ENCODE measurements at places on chromosomes 6 and 20.

GRCh38 chr6:45532721-45533210, 155.0 kb upstream of the SUPT3H start:
- no peak for DNase-seq

DNA sequence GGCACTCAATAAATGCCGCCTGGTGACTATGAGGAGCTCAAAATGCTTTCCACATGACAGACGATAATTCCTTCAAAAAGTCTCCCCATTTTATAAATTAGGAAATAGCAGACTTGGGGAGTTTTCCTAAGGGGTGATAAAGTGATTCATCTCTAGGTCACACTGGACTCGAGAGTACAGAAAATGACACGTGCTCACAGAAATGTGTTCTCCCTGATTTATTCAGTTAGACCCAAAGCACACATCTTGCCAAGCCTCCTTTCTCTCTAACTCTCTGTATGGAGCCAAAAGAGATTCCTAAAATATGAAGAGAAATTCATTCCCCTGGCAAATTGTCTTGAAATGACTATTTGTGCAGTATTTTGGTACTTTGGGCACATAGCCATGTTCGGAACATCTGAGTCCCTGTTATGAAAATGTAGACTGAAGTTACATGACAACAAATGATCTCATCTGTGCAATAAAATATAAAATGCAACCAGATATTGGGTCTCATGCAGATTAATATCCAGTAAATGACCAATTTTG, 381.1 kb downstream of the TFAP2B start:
- DNase-seq = no peak

DNA sequence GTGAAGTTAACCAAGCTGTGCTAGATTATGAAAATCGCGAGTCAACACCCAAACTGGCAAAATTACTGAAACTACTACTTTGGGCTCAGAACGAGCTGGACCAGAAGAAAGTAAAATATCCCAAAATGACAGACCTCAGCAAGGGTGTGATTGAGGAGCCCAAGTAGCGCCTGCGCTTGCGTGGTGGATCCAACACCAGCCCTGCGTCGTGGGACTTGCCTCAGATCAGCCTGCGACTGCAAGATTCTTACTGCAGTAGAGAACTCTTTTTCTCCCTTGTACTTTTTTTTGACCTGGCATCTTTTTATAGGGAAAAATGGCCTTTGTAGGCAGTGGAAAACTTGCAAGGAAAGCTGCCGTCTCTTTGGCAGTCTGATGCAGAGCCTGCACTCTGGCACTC, 6.8 kb downstream of the GID8 start:
- no peak for DNase-seq

GRCh38 chr6:44627883-44628271, 240.4 kb downstream of the CDC5L start:
- DNase-seq = no peak

- DNase-seq = no peak
Observed at GRCh38 chr6:44105993-44106740, 21.1 kb downstream of the MRPL14 start.

GRCh38 chr6:66128243-66128642, 421.2 kb upstream of the EYS start:
- DNase-seq = no peak

DNA sequence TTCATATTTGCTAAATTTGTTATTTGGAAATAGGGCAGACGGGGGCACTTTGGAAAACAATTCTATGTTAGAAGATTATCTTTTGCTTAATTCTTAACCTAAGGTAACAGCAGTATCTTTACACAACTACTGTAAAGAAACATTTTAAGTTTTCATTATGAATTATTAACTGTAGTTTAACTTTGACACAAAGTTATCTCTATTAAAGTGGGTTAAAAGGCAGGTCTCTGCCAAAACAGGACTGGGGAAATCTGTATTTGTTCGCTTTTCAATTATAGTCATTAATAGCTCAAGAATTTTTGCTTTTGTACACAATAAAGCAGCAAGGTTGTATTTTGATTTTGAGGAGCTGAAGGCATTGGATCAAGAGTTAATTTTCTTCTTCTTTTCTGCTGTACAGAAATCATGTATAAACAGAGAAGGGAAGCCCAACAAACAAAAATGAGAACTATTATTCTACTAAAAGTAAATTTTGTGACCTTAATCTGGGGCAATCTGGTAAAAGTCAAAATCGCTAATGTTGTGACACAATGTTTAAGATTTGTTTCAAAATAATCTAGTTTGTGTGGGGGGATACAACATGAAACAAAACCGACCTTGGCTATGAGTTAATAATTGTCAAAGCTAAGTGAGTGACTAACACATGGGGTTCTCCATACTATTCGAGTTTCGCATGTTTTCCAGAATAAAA, 2.9 kb downstream of the STAU1 start:
- no peak for DNase-seq

GRCh38 chr6:118746825-118747174, 95.4 kb upstream of the CEP85L start:
- DNase-seq = no peak

- no peak for DNase-seq
Observed at GRCh38 chr20:57734754-57735153, 24.9 kb upstream of the PMEPA1 start.

DNA sequence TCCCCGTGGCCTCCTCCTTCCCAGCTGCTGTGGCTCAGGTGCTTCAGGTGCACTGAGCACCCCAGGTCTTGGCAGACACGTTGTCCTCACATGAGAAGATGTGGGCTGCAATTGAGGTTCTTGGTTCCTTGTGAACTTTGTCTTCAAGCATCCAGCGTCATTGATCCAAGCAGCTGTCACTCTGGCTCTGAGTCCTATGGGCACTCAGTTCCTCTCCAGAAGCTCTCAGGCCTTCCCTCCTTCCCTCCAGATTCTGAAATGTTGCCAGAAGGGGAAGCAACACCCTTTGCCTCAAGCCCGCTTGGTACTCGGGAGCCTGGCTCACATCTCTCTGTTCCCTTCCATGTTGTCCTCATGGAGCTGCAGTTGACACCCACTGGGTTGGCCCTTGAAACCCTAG, 8.4 kb upstream of the MRGBP start:
- DNase-seq = no peak

DNA sequence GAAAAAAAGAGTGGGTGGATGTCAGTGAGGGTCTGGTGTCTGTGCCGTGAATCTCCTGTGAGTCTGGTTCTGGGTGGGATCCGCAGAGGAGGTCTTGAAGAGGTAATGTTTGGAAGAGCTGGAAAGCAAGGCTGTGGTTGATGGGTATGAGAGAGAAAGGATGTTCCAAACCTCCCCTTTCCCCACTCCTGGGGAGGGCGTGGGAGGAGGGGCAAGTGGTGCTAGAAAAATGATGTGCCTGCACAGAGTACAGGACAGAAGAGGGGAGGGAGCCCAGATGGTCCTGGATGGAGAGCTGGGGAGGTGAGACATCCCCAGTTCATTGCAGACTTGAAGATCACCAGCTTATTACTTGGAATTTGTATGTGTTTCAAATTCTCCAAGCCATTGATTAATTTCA, 3.1 kb downstream of the CNPY3 start:
- DNase-seq = no peak

- DNase-seq = no peak
Observed at GRCh38 chr20:23582293-23582692, 14.0 kb upstream of the CST9L start.

- no peak for DNase-seq
Observed at GRCh38 chr6:25469797-25470388, 182.1 kb upstream of the SCGN start.

GRCh38 chr6:24951811-24952299, 16.1 kb upstream of the RIPOR2 start:
- no peak for DNase-seq

GRCh38 chr6:4977468-4977867, 26.4 kb downstream of the RPP40 start:
- DNase-seq = no peak

- no peak for DNase-seq
Observed at GRCh38 chr6:122116835-122117627, 282.4 kb upstream of the HSF2 start.

- no peak for DNase-seq
Observed at GRCh38 chr6:112626468-112627082, 279.4 kb downstream of the RFPL4B start.

- no peak for DNase-seq
Observed at GRCh38 chr6:53111865-53112264, 36.8 kb downstream of the GCM1 start.

DNA sequence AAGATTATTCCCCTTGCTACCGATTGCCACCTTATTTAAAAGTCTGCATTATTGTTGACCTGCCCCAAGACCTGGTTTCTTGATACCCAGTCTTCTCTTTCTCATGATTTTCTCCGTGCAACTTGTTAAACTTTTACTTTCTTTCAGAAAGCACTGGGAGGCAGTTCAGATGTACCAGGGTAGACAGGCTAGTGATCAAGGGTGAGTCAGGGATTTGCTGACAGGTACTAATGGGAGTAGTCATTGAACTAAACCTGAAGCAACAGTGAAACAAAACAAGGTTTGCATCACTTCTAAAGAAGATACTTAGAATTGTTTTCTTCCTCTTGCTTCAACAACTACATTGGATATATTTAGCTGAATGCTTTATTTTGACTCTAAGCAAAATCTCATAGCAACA, 124.4 kb downstream of the KCNQ5 start:
- DNase-seq = no peak

GRCh38 chr6:166023273-166023989, 144.2 kb downstream of the TBXT start:
- DNase-seq = no peak

DNA sequence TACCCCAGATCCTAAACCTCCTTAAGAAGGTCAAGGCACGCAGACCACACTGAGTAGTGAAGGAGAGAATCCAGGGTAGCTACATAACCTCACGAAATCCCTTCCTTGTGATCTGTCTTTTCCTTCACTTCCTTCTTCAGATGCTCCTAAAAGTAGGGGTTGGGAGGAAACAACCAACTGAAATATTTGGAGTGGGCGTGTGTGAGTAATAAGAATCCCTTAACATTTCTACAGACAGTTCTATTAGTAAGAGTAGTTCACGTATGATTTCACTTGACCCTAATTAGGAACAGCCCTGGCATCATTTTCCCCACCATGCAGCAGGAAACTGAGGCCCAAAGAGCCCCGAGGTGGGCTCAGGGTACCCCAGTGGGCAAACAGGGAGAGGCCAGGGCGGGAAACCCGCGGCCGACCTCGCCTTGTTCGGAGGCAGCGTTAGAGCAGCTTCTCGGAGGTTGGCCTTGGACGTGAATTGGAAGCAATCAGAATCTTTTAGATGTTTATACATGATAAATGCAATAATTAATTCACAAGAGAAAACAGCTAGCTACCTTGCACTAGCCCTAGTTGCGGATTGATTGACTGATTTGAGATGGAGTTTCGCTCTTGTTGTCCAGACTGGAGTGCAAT, 859 bp upstream of the RAE1 start:
- DNase-seq = no peak

DNA sequence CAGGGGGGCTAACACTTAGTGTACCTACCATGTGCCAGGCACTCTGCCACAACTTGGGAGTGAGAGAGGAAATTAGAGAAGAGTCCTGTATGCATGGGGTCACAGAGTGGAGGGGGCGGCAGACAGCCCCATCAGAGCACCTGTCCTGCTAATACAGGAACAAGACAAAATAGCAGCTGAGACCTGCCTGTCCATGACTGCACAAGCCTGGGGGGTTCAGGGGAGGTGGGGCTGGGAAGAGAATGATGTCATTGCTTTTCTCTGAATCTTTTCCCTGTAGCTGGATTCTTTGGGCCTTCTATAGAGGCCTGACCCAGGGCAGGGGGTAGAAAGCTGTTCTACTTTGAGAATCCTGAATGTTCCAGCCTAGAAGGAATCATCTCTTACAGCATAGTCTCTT, 37.4 kb downstream of the FOXP4 start:
- DNase-seq = no peak

- DNase-seq = no peak
Observed at GRCh38 chr20:17928633-17929311, 39.8 kb downstream of the SNX5 start.
